Skin of body (tissue), 3 donors: ENCODE measurements at places on chromosomes 1 and 21. TPM values are rescaled to one million over a fixed set of nuclear protein-coding genes. Genes with fewer than 3 reads are reported as not detected.

DNA sequence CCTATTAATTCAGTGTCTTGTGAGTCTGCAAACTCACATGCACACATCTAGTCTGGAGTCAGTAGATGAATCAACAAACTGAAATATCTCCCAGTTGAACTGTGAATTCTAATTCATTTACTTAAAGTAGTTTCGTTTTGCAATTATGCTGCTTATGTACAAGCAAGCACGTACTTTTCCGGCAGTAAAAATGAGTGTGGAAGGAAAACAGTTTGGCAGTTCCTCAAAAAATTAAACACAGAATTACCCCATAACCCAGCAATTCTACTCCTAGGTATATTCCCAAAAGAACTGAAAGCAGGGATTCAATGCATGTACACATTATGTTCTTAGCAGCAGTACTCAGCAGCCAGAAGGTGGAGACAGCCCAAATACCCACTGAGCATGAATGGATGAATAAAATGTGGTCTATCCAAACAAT is 49.3 kb downstream of the GNB1 start:
- DNase-seq: no peak

The NUCKS1 gene
- total RNA-seq: 244 TPM

The OR2M3 gene
- total RNA-seq: not detected

DNA sequence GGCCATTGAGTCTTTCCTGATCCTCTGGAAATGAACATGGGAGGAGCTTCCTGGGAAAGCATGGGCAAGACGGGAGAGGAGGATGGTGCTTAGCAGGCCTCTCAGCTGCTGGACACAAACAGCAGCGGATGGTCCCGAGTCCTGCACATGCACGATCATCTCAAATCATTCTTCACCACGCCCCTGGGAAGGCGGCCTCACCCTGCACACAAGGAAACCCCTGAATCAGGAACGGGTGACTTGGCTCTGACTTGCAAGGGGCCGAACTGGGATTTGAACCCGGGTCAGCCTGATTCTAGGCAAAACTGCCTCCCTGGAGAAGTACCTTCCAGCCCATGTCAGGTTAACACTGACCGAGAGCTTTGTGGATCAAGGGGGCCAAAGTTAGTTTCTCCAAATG is 134.8 kb upstream of the WNT4 start:
- DNase-seq: no peak

- no peak for DNase-seq
These were observed 15.3 kb downstream of the BCL9 start for GRCh38 chr1:147556643-147557042.
